ENCODE measurements at places on chromosomes 1 and 21.
A peak's percentile ranks its signal among the peaks of the same experiment; 100 is the strongest.

- DNase-seq: no peak
Measured at GRCh38 chr21:35730325-35730724, 330.0 kb downstream of the SETD4 start.

- no peak for DNase-seq
Measured at GRCh38 chr1:153928791-153929341, 6.1 kb upstream of the GATAD2B start.

GRCh38 chr1:34884961-34885360 is 25.4 kb upstream of the SMIM12 start:
- no peak for DNase-seq

GRCh38 chr1:26696654-26697430 is 1.0 kb downstream of the ARID1A start:
- peak; percentile 54 for DNase-seq

GRCh38 chr21:45867671-45868081 is 113.9 kb upstream of the COL6A1 start:
- no peak for DNase-seq

DNA sequence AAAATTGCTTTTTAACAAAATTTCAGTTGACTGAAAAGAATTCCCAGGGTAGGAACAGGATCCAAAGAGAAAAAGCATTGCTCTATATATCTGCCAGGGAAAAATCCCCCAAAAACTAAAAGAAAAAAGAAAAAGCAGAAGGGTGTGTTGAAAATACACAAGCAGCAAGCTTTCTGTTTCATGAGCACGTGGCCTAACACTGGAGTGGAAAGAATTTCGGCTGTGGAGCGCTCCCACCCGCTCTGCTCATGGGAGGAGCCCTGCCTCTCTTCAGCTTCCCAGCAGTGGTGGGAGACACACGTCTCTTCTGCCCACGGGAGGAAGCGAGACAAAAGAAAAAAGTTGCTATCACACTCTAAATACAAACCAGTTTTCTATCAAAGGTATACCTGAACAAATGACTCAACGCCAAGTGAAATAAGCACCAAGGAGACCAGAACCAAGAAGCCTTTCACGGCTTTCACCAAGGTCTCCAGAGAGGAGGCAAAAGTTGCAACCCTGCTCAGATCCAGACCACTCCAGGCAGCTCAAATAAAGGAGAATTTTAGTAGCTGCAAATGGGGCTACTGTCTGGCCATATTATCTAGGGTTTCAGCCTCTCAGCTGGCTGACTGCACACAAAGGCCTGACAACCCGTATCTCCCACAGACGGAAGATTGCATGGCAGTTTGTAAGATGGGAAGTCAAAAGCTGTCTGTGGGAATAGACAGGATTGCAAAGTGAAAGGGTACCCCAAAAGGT is 29.5 kb upstream of the ZNF496 start:
- no peak for DNase-seq

GRCh38 chr1:178172939-178173338 is 79.0 kb downstream of the RASAL2 start:
- DNase-seq: no peak

GRCh38 chr1:69662321-69662720 is 94.6 kb downstream of the LRRC7 start:
- no peak for DNase-seq

DNA sequence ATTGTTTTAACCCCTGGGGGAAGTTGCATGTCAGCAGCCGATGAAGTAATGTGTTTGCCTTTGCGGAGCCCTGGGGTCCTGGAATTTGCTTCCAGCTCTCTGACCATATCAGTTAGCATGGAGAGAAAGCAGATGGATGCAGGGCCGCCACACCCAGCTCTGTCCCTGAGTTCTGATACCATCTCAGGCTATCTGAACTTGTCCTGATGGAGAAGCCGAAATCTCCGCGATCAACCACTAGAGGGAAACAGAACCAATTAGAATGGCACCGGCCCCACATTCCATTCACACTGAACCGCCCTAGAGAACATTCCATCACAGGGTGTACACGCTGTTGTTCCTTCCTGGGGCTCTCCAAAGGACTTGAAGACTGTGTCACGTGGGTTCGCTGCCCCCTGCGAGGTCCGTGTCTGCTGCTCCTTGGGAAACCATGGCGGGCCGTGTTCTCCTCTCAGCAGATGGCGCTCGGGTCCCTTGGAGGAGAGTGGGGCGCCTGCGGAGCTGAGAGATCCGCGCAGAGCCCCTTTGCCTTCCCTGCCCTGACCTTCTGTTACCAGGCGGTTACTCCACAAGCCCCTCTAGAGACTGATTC is 75.4 kb downstream of the ABCA4 start:
- DNase-seq: no peak

DNA sequence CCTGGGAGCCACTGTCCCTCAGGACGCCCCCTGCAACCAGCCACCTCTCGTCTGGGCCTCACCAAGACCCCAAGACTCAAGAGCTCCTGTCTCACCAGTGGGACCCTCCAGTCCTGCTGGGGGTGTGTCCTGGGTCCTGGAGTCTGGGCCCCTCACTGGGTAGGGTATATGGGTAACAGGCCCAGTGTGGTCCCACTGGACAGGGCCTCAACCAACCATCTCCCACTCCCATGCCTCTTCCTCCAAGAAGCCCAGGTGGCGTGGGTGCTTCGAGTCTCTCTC is 725 bp upstream of the VWA1 start:
- no peak for DNase-seq

DNA sequence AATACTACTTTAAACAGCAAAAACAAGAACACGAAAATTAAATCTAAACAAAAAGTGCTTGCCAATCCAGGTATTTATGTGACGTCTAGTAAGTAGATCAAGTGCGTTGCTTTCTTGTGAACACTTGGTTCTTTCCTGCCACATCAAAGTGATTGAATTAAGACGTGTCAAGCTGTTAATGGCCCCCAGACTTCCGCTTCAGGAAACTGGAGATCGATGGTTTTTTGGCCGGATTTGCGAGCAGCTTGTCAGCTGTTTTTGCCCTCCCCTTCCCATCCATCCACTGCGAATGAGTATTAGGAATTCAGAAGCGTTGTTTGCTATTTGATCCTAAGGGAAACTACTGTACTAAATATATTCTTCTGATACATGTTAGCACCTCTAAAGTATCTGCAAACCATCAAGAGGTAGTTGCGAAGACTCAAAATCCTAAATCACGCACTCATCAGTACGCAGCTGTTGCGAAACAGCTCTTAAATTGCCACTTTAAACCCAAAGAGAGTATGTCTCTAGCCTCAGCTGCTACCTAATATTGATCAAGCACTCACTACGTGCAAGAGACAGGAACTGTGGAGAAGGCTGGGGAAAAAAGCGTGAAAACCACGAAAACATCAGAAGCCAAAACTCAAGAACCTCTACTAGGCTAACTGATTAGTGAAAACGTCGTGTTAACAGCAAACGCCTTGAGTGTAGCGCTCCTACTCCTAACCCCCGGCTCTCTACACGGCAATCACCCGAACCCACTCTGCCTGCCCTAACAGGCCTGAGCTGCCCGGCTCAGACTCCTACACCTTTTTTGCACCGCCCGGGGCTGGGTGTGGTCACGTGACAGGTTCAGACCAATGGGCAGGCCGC is 473 bp upstream of the BRDT start:
- DNase-seq: no peak

GRCh38 chr1:23784846-23785245 is 6.1 kb upstream of the LYPLA2 start:
- no peak for DNase-seq

- no peak for DNase-seq
Measured at GRCh38 chr1:87208931-87209330, 119.7 kb upstream of the LMO4 start.

- no peak for DNase-seq
Measured at GRCh38 chr1:119738100-119738720, 26.5 kb downstream of the PHGDH start.

GRCh38 chr1:109454497-109455133 is 11.7 kb upstream of the SYPL2 start:
- DNase-seq: no peak

DNA sequence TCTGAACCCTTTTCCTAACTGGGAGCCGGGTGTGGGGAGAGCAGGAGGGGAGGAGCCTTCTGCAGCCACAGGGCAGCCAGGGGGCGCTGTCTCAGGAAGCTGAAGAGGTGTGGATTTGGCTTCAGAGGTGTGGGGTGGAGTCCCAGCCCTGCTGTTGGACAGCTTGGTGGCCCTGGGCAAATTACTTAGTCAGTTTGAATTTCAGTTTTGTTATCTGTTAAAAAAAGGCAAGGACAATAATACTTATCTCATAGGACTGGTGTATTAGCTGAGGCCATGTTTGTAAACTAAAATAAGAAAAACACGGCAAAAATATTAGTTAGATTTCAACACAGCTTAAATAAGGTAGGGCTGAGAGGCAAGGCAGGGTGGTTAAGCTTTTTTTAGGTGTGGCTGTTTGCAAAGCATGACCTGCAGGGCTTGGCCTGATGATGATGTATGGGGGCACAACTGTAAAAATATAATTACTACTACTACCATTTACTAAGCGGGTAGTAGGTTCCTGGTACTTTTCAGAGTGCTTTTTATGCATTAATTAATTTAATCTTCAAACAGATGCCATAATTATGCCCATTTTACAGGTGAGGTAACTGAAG is 111.8 kb downstream of the PLXNA2 start:
- peak; percentile 1 for DNase-seq

GRCh38 chr1:192584866-192585265 is 9.3 kb downstream of the RGS1 start:
- DNase-seq: no peak

DNA sequence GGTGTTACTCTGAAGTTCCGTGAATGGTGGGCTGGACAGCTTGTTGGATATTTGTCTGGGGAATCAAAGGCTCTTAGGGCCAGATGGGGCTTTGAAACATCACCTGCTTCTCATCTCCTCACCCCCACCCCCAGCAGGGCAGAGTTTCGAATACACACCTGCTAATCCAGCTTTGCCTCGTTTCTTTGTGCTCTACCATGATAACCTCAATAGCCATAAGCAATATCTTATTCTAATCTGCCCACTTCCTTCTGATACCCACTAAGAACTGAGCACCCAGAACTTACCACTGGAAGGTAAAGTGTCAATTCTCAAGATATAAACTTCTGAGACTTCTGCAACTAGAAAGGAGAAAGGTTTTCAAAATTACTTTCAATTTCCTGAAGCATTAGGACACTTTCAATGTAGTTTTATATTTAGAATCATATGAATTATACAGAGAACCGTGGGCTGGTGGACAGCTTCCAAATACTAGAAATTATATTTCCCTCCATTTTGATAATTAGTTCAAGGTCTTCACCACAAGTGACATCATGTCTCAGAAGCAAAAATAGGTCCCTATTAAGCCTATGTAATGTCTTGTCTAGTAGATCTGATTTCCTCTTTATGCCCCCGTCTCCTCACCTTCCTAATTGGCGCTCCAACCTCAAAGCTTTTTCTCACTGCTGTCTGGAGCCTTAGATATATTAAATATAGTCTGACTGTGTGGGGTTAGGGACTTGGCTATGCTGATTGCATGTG is 64.4 kb upstream of the NEK2 start:
- DNase-seq: no peak

DNA sequence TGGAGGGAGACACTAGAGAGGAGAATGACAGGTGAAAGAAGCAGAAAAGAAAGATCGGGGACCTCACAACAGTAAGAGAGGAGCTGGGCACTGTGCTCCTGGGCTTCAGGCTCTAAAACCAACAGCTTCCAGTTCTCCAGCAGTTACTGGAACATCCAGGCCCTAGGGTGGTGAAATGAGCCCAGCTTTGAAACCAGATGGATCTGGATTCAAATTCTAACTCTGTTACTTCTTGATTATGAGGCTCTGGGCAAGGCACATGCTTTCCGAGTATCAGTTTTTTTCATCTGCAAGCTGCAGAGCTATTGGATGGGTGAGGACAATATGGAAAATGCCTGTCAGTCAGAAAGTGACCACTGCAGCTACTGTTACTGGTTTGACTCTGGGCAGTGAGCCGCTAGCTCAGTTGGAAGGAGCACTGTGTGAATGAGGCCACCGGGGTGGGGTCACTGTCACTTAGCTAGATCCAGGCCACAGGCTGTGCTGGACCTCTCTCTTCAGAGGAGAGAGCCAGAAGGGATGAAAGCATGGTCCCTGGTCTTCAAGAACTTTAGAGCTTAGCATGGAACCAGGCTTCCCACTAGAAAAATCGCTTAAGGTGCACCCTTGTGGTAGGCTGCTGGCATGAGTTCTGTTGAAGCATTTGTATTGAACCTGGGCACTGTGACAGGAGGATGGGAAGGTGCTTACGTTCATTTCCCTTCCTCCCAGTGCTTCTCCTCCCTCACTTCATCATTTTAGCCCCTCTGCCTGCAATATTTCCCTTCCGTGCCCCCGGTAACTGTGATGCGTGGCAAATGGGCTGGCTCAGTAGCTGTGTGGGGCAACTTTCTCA is 12.2 kb downstream of the PLEKHO1 start:
- DNase-seq: no peak

- DNase-seq: no peak
Measured at GRCh38 chr1:93344886-93345632, 648 bp upstream of the DR1 start.

DNA sequence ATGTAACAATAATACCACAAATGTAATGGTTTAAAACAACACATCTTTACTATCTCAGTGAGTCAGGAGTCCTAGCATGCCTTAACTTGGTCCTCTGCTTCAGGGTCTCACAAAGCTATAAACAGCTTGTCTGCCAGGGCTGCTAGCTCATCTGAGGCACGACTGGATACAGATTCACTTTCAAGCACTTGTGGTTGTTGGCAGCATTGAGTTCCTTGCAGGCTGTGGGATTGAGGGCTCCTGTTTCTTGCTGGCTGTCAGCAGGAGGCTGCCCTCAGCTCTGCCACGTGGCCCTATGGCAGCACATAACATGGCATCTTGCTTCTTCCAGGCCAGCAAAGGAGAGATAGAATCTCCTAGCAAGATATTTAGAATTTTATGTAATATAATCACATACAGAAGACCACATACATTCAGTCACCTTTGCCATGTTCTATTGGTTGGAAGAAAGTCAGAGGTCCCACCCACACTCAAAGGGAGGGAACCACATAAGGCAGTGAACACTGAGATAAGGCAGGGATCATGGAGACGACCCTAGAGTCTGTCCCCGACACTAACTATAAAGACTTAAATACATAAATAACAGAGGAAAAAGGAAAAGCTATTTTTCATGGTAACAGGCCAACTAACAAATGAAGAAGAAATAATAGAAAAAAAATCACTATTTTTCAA is 18.9 kb upstream of the IPP start:
- DNase-seq: no peak

DNA sequence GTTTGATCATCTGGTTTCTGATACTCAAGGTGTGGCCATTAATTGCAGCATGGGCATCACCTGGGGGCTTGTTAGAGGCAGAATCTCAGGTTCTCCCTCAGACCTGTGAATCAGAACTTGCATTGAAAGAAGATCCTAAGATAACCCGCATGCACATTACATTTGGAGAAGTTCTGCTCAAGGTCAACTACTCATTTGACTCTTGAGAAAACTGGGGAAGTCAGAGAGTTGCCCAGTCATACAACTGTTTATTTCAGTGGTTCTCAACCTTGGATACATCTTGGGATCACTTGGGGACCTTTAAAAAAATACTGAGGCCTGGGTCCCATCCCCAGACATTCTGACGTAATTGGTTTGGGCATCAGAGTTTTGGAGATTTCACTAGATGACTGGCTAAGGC is 30.5 kb downstream of the CAMTA1 start:
- DNase-seq: no peak

GRCh38 chr1:118335331-118335732 is 150.3 kb upstream of the SPAG17 start:
- no peak for DNase-seq

- DNase-seq: no peak
Measured at GRCh38 chr1:58597076-58597475, 20.0 kb upstream of the TACSTD2 start.

- no peak for DNase-seq
Measured at GRCh38 chr1:151991663-151992302, 1.9 kb downstream of the S100A10 start.

GRCh38 chr21:33866826-33867225 is 48.8 kb downstream of the ATP5PO start:
- no peak for DNase-seq
